BJ (cell line): ENCODE measurements at places on chromosomes 2 and 18. TPM values are rescaled to one million over a fixed set of nuclear protein-coding genes. Genes with fewer than 3 reads are reported as not detected.
A peak's percentile ranks its signal among the peaks of the same experiment; 100 is the strongest.

- no peak for DNase-seq
Measured at GRCh38 chr2:206328974-206329373, 54.5 kb downstream of the ZDBF2 start.

GRCh38 chr2:58515827-58516573, 274.9 kb upstream of the FANCL start:
- DNase-seq, result no peak

DNA sequence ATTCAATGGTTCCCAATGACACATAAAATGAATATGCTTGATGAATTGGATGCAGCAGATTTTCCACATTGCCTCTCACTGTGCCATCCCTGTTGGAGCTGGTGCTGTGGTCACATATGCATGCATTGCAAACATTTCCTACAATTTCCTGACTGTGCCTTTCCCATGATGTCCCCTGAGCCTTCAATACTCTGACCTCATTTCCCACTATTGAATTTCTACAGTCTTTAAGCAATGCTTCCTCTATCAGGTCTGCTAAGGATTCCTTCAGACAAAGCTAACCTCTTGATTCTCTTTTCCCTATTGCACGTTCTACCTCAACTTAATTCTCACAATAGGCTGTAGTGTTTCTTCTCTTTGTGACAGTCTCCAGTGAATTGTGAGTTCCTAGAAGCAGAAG, 342.5 kb upstream of the CRIM1 start:
- DNase-seq, result no peak

TUBA4B gene
- not detected in 2 replicates for polyA plus RNA-seq

DNA sequence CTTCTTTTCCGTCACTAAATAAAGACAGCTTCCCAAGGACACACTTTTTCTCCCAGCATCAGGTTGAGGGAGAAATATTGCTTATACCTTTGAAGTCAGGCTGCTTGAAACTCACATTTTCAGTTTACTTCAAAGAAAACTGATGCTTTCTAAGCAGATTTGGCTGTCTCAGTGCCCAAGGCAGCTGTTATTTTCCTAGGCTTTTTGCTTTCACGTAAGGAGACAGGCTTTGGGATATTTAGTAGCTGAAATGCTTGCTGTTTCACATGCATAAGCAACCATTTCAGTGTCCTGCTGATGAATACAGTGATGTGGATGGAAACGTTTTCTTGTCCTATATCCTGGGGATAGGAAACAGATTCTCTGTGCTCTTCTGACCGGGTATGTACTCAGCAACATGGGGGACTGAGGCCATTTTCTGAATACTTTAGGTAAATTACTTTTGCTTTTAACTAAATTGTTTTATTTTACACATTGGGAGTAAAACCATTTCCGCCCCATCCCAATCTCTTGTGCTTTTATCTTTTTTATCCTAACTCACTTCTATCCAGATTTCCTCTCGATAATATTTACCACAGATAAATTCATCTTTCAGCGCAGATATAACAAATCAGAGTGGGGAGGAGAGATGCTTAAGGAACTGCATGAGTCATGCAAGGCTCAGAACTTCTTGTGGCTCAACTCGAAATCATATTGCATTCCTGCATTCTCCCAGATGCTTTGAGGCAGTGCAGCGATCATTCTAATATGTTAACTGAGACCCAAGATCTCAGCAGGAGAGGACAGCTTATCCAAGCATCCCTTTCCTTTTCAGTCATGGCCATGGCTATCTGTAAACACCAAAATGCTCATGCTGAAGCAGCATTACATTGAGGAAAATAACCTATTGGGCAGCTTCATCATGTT, 22.2 kb downstream of the GALR1 start:
- DNase-seq, result no peak

DNA sequence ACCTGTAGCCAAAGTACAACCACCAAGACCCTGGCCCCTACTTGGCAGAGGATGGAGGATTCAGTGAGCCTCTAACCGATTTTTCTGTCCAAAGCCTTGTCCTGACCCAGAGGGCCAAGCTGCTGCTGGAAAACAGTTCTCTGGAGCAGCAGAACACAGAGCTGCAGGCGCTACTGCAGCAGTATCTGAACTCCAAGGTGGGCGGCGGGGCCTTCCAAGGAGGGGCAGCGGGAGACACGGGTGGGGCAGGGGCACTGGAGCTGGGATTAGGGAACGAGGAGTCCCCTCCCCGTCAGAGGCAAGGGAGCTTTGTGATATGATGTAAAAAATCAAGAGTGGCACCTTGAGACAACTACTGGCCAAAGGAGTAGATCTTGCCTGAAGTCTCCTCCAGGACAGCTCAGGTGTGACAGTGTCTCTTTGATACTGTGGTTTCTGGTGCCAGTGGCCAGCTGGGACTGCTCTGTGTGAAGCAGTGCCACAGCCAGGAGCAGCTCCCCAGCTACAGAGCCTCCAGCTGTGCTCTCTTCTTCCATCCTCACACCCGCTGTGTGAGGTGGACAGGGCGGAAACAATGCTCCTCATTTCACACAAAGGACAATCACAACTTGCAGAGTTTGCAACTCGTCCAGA, 22.8 kb downstream of the OTOF start:
- DNase-seq, result no peak

DNA sequence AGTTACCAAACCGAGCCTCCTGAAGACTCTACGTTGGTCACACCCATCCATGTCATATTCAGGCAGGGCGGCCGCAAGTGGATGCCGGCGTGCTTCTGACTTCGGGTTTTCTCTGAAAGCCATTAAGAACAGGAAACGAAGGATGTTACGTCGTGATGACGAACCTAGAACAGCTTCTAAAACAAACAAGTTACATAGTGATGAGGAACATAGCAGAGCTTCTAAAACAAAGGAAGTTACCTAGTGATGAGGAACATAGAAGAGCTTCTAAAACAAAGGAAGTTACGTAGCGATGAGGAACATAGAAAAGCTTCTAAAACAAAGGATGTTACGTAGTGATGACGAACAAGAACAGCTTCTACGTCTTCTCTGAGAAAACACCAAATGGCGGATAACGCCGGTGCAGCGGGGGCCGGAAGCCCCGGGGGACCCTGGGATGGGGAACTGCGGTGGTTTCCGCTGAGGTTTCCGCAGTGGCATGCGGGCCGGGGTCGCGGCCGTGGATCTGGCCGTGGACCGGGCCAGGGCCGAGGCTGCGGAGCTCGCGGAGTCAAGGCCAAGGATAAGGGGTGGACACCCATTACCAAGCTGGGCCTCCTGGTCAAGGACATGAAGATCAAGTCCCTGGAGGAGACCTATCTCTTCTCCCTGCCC, 141.1 kb downstream of the SOCS6 start:
- DNase-seq, result no peak

IMP4 gene
- 80.9 and 144 TPM in 2 replicates for polyA plus RNA-seq

DNA sequence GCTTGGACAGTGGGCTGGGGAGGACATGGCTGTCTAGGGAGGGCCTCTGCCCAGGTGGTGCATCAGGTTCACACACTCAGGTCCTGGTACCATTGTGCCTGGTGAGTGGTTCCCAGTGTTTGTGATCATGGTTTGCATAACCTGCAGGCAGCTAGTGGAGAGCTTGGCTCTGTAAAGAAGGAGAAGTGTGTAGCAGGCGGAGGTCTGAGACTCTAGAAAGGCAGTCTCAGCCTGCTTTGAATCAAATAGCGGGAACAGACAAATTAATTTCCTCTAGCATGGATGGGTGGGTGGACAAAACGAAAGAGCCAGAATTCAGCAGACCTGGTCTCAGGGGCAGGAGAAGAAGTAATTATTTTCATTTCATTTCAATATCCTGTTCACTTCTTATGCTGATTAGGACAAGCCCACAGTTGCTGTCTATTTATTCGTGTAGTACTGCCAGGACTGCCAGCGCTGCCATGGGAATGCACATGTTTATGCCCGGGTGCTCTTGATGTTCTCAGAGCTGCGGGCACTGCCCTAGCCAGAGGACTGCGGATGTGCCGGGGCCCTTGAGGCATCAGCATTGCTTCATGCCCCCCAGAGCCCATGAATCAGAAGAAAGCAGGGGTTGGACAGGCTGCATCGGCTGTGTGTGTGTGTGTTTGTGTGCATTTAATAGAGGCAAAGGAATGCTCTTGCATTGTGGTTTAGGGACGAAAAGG, 45.4 kb upstream of the DLX2 start:
- DNase-seq, result no peak

GRCh38 chr2:203062126-203062525, 47.5 kb downstream of the NBEAL1 start:
- DNase-seq, result no peak

UGT1A10 gene
- not detected in 2 replicates for polyA plus RNA-seq

- DNase-seq, result no peak
Measured at GRCh38 chr2:85457877-85458316, 39.4 kb downstream of the SH2D6 start.

DNA sequence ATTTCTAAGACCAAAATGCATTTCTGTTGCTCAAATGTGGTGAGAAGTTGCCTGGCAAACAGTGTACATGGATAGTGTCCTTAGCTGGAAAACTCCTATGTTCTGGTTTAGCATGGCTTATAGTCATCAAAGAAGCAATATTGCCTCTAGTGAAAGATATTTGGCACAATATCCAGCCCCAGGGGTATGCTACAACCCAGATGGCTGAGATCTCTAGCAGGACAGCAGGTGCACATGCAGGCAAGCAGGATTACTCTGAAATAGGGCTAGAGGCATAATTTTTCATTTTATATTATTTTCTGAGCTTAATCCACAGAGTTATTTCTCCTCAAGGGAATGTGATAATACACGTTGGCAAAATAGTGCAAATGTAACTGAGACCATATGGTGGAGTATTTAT, 34.0 kb downstream of the CCDC195 start:
- DNase-seq, result no peak

- DNase-seq, result no peak
Measured at GRCh38 chr2:210443527-210443926, 33.0 kb downstream of the LANCL1 start.

XIRP2 gene
- polyA plus RNA-seq, result not detected in 2 replicates

DNA sequence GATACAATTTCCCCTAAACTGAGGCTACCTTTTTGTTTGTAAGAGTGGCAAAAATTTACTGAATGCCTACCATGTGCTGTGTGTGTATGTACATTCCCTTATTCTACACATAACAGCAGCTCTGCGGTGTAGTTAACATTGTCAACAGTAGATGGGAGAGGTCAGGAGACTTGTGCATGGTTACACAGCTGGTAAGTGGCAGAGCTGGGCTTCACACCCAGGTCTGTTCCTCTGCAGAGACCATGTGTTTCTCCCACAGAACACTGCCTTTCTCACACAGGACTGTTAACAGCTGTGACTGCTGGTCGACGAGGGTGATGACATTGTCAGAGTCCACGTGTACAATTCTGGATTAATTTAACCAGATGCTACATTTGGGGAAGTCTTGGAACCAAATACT, 49.1 kb downstream of the EML6 start:
- no peak for DNase-seq

STPG4 gene
- 0.06 TPM in 2 replicates for polyA plus RNA-seq

LRPPRC gene
- 24.9 and 49.0 TPM in 2 replicates for polyA plus RNA-seq

- no peak for DNase-seq
Measured at GRCh38 chr18:13539843-13540476, 186.4 kb downstream of the FAM210A start.

DNA sequence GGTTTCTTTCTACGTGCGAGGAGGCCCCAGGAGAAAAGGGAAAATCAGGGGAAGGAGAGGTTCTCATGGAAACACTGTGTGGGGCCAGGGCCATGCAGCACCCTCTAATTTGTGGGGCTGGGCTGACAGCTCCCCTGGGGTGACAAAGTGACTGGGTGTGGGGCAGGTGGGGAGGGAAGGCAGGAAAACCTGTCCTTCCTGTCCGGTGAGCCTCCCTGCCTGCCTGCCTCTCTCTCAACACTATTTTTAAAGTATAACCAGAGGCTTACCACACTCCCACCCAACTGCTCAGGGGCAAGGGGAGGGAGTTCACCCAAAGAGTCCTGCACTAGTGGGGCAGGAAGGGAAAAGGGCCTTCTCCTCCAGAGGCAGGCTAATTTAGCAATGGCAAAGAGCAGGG, 10.5 kb upstream of the EPAS1 start:
- DNase-seq, result no peak

GRCh38 chr2:204019572-204020501, 83.3 kb downstream of the ICOS start:
- DNase-seq, result no peak

DNA sequence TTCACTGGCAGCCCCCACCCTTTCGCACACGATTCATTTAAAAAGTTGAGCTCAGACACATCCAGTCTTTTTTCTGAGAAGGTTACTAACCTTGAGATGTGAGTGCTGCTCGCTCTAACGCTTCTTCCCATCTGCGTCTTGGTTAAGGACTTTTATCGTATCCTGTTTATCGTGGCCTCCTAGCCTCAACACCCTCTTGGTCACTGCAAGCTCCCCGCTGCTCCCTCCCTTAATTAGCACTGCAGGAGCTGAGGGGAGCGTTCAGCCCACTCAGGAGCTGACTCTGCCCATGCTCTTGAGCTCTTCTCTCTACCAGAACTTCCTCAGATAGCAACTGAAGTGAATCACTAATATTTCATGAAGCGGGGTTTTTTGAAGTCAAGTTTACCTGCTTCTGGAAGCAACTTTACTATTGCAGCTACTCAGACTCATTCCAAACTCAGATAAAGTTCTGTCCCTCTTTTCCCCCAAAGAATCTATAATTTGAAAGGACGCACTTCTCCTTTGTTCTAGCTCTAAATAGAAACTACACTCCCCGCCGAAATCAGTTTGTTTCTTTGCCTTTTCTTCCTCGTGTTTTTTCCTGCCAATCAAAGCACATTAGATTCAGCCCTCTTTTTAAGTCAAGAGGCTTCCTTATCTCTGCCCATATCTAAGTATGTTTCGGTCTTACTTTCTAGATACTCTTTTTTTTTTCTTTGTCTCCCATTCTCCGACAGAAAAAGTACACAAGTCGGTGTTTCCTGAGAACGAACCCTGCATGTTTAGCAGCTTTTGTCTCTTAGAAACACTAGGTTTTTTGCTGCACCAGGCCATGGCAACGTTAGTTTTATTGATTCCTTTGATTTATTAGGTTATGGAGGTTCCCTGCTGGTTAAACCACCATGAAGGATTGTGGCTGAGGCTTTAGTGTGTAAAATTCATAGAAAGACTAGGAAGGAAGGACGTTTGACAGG, 9.3 kb upstream of the CD226 start:
- DNase-seq, result no peak

POTEC gene
- not detected in 2 replicates for polyA plus RNA-seq

DNA sequence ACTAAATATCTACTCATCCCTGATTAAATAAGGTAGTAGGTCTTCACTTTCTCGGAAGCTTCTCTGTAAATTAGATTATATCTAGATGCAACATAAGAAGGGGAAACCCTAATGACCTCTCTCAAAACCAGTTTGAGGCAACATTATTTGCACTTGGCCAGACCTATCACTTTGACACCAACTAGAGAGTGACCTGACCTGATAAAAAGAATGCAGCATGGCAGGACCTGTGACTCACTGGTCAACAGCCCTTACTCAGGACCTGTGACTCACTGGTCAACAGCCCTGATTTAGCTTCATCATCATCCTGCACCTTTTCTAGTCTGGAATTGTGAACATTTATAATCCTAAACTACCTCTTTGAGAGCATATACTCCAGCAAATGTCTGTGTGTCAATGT, 1957.7 kb upstream of the CELF4 start:
- DNase-seq, result no peak

PLCD4 gene
- 1.0 and 1.1 TPM in 2 replicates for polyA plus RNA-seq

GRCh38 chr2:109238580-109238979, 109.6 kb downstream of the SH3RF3 start:
- DNase-seq, result peak; percentile 64

AQP4 gene
- not detected in 2 replicates for polyA plus RNA-seq
